ENCODE measurements at places on chromosomes 5 and 9. TPM values are rescaled to one million over a fixed set of nuclear protein-coding genes. Genes with fewer than 3 reads are reported as not detected.
A peak's percentile ranks its signal among the peaks of the same experiment; 100 is the strongest.

Gene FOXD4L3
- not detected for total RNA-seq

Gene PFN3
- total RNA-seq: not detected

Gene BTNL8
- total RNA-seq: not detected

Gene SLCO4C1
- not detected for total RNA-seq

Gene SMIM33
- total RNA-seq: not detected

Gene GGTA1
- not detected for total RNA-seq

Gene ZFP62
- total RNA-seq: 14.3 TPM

Gene GALNT12
- total RNA-seq: 0.22 TPM

Gene POMT1
- total RNA-seq: 34.6 TPM

Gene CDH9
- not detected for total RNA-seq

DNA sequence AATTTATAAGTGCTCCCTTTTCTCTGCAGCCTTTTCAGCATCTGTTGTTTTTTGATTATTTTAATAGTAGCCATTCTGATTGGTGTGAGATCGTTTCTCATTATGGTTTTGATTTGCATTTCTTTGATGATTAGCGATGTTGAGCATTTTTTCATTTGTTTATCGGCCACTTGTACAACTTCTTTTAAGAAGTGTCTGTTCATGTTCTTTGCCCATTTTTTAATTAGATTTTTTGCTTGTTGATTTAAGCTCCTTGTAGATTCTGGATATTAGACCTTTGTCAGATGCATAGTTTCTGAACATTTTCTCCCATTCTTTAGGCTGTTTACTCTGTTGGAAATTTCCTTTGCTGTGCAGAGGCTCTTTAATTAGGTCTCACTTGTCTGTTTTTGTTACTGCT lies 46.3 kb downstream of the FYB1 start:
- no peaks in the 10 kb centered on the region for H3K27me3 ChIP-seq
- H3K4me1 ChIP-seq: peaks cover 12% of the 10 kb centered on the region
- no peak overlapping the region for H3K4me3 ChIP-seq
- no peak overlapping the region for H3K27ac ChIP-seq
- H3K36me3 ChIP-seq: no peaks in the 10 kb centered on the region

DNA sequence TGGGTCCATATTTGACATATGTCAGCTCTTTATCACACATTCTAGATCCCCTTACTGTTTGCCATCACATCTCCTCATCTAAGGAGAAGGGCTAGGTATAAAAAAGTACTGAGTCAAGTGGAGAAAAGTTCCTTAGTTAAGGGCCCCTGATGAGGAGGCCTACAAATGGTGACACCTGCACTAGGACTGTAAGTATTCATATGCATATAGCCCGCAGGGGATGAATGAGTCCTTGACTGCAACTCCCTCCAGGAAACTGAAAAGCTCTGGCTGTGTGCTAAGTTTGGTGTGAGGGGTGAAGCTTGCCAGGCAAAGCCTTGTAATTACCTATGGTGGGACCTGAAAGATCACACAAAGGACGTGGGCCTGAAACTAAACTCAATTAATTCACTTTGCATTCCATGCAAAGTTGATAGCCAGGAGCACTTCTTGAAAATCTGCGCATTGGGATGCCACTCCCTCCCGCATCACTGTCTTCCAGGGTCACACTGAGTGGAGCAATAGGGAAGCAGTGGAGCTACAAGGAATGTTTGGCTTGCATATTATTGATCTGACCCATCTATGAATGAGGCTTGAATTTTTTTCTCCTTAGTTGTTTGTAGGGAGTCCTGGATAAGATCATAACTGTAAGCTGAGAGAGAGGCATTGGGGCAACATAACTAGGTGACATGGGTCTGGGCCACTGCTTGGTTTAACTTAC lies 11.9 kb upstream of the EQTN start:
- H3K27me3 ChIP-seq: no peaks in the 10 kb centered on the region
- DNase-seq: no peak
- H3K4me1 ChIP-seq: no peaks in the 10 kb centered on the region
- no peak overlapping the region for H3K4me3 ChIP-seq
- no peaks in the 10 kb centered on the region for H3K36me3 ChIP-seq

DNA sequence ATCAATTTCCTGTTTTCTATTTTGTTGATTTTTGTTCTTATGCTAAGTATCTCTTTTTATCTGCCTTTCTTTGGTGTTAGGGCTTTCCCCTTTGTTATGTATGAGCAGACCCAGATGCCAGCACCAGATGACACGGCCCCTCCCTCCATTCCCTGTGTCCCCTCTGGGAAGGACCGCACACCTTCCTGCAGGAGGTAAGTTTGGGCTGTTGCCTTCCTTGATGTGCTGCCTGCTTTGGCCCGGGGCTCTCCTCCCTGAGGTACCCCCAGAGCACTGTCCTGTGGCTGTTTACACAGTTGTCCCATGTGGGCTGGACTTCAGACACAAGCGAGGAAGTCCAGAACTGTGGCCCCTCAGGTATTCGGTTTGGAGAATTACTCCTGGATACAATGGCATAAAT lies 343.8 kb upstream of the IRX1 start:
- H3K36me3 ChIP-seq: no peaks in the 10 kb centered on the region
- H3K27me3 ChIP-seq: no peaks in the 10 kb centered on the region
- H3K27ac ChIP-seq: no peak overlapping the region
- no peak for DNase-seq

GRCh38 chr5:127586811-127587210 lies 62.1 kb upstream of the CTXN3 start:
- H3K4me1 ChIP-seq: no peaks in the 10 kb centered on the region
- H3K27ac ChIP-seq: no peak overlapping the region
- H3K27me3 ChIP-seq: no peaks in the 10 kb centered on the region

- DNase-seq: no peak
- H3K27ac ChIP-seq: no peak overlapping the region
- no peaks in the 10 kb centered on the region for H3K36me3 ChIP-seq
- H3K4me3 ChIP-seq: no peak overlapping the region
- H3K27me3 ChIP-seq: no peaks in the 10 kb centered on the region
Measured at GRCh38 chr5:155260798-155261197, 247.2 kb downstream of the KIF4B start.

DNA sequence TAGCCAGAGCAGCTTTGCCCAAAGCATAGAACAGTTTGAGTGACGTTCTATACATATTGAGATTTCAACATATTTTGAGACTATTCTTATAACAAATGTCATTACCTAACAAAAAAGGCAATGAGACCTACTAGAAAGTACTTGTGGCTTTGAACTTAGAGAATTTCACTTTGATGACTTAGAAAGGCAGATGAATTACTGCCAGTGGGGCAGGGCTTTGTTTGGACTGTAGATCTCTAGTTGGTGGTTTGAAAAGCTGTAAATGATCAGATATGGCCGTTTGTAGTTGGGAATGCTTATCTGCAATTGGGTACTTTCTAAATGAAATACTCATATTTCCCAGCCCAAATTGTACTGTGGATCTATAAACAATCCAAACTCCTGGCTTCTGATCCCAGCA lies 28.1 kb downstream of the SOX30 start:
- peaks cover 7% of the 10 kb centered on the region for H3K36me3 ChIP-seq
- no peak for DNase-seq
- no peaks in the 10 kb centered on the region for H3K4me1 ChIP-seq

GRCh38 chr9:846852-847251 lies 5.4 kb downstream of the DMRT1 start:
- DNase-seq: no peak
- no peak overlapping the region for H3K27ac ChIP-seq
- H3K4me3 ChIP-seq: no peak overlapping the region
- no peaks in the 10 kb centered on the region for H3K36me3 ChIP-seq

DNA sequence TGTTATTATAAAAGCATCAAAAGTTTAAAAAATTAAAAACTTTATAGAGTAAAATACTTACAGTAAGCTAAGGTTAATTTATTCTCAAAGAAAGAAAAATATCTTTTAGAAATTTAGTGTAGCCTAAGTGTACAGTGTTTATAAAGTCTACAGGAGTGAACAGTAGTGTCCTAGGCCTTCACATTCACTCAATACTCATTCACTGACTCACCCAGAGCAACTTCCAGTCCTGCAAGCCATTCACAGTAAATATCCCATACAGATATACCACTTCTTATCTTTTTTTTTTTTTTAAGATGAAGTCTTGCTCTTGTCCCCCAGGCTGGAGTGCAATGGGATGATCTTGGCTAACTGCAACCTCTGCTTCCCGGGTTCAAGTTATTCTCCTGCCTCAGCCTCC lies 73.1 kb upstream of the FST start:
- H3K27ac ChIP-seq: peak overlapping the region; percentile 95
- no peaks in the 10 kb centered on the region for H3K36me3 ChIP-seq
- peak; percentile 62 for DNase-seq
- no peaks in the 10 kb centered on the region for H3K27me3 ChIP-seq

- no peaks in the 10 kb centered on the region for H3K36me3 ChIP-seq
- H3K4me3 ChIP-seq: no peak overlapping the region
- H3K4me1 ChIP-seq: peaks cover 12% of the 10 kb centered on the region
- H3K27me3 ChIP-seq: no peaks in the 10 kb centered on the region
- no peak overlapping the region for H3K27ac ChIP-seq
Measured at GRCh38 chr5:140172483-140172882, 2.5 kb upstream of the CYSTM1 start.

GRCh38 chr5:76367623-76368371 lies 35.3 kb upstream of the IQGAP2 start:
- H3K4me1 ChIP-seq: peaks cover 8% of the 10 kb centered on the region
- H3K27ac ChIP-seq: no peak overlapping the region
- no peaks in the 10 kb centered on the region for H3K36me3 ChIP-seq
- H3K4me3 ChIP-seq: no peak overlapping the region
- no peak for DNase-seq
- H3K27me3 ChIP-seq: peaks cover 8% of the 10 kb centered on the region

- no peak for DNase-seq
- no peaks in the 10 kb centered on the region for H3K27me3 ChIP-seq
- peaks cover 15% of the 10 kb centered on the region for H3K36me3 ChIP-seq
Measured at GRCh38 chr9:137417161-137418021, 5.6 kb downstream of the EXD3 start.

DNA sequence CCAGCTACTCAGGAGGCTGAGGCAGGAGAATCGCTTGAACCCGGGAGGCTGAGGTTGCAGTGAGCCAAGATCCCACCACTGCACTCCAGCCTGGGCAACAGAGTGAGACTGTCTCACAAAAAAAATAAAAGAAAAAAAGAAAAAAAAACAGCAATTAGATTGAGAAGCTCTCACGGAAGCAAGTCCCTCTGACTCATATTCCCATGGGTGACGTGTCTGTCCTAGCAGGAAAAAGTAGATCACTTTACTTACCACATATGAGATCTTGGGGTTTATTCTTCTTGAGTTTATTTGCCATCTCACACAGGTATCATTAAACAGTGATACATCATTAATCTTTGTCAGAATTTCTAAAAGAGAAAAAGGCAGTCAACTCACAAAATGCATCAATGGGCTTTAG lies 62.6 kb downstream of the SUSD1 start:
- H3K4me1 ChIP-seq: peaks cover 16% of the 10 kb centered on the region
- peak overlapping the region; percentile 42 for H3K27ac ChIP-seq
- peak; percentile 68 for DNase-seq
- peaks cover 20% of the 10 kb centered on the region for H3K36me3 ChIP-seq
- H3K4me3 ChIP-seq: no peak overlapping the region

DNA sequence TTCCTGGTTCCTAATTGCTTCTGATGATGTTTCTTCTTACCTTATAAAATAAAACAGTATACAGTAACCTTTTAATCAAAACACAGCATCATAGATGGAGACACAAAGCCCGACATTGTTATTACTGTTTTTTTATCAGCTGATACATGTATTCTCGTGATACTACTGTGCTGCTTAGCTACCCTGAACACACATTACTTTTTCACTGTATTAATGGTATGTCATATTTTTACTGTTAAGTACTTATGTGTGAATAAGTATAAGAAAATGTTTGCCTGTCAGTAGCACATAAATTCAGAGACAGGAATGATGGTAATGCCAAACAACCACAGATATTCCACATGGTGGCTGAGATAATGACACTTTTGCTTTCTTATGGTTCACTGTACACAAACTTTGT lies 68.7 kb downstream of the RAB24 start:
- peaks cover 44% of the 10 kb centered on the region for H3K36me3 ChIP-seq
- peaks cover 10% of the 10 kb centered on the region for H3K4me1 ChIP-seq
- no peaks in the 10 kb centered on the region for H3K27me3 ChIP-seq
- no peak overlapping the region for H3K4me3 ChIP-seq
- no peak for DNase-seq
- H3K27ac ChIP-seq: no peak overlapping the region

DNA sequence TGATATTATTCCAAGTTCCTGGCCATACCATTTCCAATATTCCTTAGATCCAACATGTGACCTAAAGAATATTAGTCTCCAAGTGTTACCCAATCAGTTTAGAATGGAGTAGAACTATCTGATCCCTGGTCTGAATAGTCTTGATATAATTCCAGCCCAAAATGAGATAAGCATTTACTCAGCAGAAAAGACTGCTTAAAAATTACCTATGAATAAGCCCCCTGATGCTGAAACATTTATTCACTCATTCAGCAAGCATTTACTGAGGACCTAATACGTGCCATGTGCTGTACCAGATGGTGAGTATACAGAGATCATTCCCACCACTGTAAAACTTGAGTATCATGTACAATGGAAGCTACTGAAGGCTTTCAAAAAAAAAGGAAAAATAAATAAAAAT lies 157.0 kb downstream of the FAM114A2 start:
- no peaks in the 10 kb centered on the region for H3K36me3 ChIP-seq
- DNase-seq: no peak
- peaks cover 18% of the 10 kb centered on the region for H3K4me1 ChIP-seq
- H3K27ac ChIP-seq: no peak overlapping the region
- no peak overlapping the region for H3K4me3 ChIP-seq

DNA sequence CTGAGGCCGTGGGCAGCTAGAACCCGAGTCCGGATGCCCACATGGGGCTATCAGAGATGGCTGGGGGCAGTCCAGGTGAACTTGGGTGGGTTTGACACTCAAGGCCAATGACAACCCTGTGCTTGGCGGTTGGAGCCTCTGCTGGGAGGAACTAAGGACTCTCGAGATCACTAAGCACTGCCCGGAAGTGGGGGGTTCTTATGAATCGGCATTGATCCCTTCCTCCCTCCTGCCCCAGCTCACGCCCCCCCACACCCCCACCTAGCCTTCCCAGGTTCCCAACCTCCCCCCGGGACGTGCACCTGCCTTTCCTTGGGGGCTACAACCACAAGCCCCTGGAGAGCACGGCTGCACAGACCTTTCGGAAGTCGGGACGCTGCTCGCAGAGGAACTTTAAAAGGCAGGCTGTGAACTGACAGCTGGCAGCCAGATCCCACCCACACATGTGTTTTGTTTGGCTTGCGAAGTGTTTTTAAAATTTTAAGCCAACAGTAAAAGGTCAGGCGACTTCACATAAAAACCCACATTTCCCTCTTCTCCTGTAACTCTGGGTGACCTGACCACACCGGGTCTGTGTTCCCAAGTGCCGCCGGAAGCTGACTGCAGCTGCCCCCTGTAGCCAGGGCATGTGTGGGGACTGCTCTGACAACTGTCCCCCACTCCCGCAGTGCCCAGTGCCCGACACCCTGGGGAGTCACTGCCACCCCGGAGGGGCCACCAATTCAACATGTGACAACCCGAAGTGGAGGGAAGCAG lies 5.1 kb upstream of the RALGDS start:
- no peak for DNase-seq
- H3K27me3 ChIP-seq: no peaks in the 10 kb centered on the region
- no peak overlapping the region for H3K27ac ChIP-seq
- peaks cover 14% of the 10 kb centered on the region for H3K4me1 ChIP-seq
- no peaks in the 10 kb centered on the region for H3K36me3 ChIP-seq

Measured in SJSA1 (cell line).